ENCODE measurements at places on chromosomes 5 and 9.

DNA sequence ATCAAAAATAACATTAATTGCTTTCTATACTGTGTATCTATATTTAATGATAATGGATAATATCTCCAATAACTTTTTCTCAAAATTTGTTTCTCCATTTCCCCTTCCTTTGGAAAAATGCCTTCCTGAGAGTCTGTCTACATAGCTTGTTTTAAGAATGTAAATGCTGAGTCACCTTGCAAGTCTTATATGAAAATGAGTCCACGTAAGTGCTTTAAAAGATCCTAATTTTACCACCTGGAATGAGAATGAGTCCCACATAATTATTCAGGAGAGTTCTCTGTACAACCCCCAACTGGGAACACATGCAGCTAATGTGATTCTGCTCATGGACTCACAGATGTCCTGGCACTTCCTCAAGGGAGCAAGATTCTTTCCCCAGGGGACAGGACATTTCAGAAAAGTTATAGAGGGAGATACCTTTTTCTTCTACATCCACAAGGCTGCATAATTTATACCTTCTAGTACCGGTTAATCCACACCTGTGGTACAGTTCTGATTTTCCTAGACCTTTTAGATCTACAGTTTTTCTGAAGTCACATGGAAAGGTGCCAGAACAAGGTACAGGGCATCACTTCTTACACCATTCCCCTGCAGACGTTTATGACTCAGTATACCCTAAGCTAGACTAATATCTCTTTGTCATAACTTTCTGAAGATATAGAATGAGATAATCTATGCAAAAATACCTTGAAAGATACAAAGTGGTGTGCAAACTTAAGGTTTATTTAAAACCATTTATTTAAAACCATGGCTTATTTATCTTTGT lies 314.1 kb downstream of the CETN3 start:
- DNase-seq, result no peak

GRCh38 chr5:53019320-53019719 lies 30.2 kb downstream of the ITGA2 start:
- no peak for DNase-seq

DNA sequence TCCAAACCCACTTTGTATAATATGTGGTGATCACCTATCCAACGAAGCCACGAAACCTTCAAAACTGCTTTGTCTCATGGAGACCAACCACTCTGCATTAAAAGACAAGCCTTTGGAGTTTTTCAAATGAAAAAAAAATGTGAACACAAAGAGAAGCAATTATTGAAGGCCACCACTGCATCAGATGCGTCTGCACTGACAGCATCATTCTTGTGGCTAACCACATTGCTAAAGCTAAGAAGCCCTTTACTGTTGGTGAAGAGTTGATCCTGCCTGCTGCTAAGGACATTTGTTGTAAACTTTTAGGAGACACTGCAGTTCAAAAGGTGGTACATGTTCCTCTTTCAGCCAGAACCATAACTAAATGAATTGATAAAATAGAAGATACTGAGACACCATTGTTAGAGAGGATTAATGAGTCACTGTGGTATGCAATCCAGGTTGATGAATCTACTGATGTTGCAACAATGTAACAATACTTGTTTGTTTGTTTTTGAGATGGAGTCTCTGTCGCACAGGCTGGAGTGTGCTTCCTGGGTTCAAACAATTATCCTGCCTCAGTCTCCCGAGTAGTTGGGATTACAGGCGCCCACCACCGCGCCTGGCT lies 45.4 kb downstream of the TAF11L14 start:
- no peak for DNase-seq

- no peak for DNase-seq
These were observed at the start of gene ARID3C for GRCh38 chr9:34628656-34629490. ARID3C (minus strand) TSS chr9:34629066; CDS start chr9:34628014, 1,052 bp downstream.

GRCh38 chr9:108967916-108968315 lies 33.7 kb downstream of the ABITRAM start:
- no peak for DNase-seq

- no peak for DNase-seq
These were observed 149.3 kb upstream of the POU5F2 start for GRCh38 chr5:93890657-93891056.

DNA sequence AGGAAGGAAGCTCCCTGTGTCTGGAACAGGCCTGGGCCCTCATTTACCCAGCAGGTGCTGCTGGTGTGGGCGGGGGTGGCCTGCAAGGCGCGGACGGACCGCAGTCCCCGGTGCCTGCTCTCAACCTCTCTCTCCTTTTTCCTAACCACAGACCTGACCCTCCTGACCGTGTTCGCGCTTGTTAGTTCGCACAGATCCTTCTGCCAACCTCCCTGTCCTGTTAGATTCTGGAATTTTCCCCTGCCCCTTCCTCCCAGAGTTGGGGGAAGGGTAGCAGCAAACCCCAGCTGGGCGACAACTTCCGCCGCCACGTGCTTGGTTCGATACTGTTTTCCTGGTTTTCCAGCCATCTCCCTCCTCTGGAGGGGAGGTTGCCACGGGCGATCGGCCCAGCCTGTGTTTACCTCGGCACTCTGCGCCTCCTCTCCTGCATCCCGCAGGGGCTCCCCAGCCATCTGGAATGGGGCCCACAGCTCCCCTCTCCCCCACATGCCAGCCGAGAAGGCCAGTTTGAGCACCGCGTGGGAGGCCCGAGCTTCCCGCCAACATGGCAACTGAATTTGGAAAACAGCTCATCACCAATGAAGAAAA lies 70.8 kb upstream of the UNC5A start:
- DNase-seq, result no peak

DNA sequence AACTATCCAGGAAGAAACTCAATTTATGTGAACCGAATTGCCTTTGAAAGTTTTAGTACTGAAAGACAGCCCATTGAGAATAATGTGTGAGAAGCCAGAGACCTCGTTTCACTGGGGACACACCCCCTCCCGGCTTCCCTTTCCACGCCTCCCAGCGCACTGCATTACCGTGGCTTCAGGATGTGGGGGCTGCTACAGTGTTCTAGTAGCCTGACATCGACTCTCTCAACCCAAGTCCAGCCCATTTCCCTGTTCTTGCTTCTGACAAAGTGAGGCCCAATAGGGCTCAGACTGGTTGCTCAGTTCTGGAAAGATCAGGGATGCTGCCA lies 3.5 kb downstream of the PAX5 start:
- DNase-seq, result no peak

DNA sequence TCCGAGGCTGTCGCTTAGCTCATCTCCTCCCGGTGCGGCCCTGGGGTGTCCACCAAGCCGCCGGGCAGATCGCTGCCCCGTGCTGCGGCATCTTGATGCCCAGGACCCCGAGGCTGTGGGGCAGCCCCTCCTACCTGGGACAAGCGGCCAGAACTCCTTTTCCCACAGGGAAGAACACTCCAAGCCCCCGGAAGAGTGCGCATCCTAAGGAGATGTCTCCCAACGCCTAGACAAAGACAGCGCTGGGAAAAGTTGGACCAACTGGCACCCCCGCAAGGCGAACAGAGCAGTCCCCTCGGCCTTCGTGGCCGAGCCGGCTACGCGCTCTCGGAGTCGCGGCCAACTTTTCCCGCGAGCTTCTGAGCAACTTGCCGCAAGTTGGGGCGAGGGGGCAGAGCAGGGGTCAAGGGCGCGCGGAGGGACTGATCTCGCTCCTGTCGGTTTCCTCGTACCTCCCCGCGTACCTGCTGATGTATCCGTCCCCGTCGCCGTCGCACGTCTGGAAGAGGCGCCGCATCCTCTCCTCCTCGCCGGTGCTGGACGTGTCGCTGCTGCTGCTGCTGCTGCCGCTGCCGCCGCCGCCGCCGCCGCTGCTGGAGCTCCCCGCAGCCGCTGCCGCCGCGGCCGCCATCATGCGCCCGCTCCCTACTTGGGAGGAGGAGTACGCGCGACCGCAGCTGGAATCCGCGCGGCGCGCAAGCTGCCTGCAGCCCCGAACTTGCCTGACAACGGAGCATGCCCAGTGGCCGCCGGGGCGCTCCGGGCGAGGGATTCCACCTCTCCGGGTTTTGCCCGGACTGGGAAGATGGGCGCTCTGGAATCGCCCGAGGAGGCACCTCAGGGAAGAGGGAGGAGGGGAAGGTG lies at the start of gene MCC:
Gene MCC (minus strand): TSS at position 673 of the 864 bp plus-strand sequence.
- DNase-seq, result no peak

DNA sequence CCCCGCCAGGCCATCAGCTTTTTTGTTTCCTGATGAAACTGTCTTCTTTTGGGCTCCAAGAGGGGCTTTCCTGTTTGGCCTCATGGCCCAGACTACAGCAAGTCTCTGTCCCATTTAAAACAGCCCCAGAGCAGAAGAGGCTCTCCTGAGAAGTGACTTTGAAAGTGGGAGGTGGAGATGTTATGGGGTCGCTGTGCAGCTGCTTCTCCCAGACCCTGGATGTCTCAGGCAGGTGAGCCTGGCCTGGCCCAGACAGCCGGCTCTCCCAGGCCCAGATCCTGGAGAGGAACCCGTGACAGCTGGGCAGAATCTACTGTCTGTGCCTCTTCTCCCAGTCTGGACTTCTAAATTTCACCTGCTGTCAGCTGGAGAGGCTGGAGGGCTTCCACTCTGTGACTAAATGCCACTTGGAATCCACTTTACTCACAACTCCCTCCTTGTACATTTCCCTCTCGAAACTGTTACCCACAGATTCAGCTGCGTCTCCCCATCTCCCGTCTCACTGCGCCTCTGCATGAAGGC lies 20.6 kb downstream of the FAM78A start:
- DNase-seq, result no peak

GRCh38 chr9:16103620-16104397 lies 551.0 kb downstream of the CCDC171 start:
- no peak for DNase-seq

GRCh38 chr5:159605585-159605984 lies 275.3 kb upstream of the IL12B start:
- DNase-seq, result no peak

- DNase-seq, result no peak
These were observed 56.7 kb upstream of the MINAR2 start for GRCh38 chr5:129691220-129691619.

DNA sequence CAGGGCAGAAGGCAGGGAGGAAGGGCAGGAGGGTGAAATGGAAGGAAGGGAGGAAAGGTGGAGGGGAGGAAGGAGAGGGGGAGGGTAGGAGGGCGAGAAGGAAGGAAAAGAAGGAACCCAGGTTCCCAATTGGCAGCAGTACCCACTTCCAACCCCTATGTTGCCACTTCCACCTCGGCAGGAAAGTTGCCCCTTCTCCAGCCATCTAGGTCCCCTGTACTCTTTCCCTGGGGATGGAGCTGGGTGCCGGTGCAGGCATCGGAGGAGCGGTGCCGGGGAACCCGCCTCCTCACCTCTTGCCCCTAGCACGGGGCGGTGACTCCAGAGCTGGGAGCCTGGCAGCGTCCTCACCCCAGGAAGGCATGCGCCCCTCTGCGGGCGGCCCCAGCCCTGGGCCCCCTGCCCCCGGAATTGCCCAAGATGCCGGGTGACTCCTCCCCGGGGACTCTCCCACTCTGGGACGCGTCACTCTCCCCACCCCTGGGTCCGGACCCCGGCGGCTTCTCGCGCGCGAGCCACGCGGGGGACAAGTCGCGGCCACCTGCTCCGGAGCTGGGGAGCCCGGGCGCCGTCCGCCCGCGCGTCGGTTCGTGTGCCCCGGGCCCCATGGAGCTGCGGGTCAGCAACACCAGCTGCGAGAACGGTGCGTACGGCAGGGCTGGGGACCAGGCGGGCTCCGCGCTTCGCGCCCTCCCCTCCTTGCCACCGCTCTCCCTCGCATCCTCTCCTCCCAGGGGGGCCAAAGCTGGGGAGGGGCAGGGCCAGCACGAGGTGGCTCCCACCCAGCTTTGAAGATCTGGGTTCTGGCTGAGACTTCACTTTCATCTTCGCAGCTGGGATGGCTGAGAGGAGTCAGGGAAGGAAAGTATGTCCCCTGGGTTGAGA lies at the start of gene NIPAL4:
Gene NIPAL4 (plus strand): TSS at position 499 of the 885 bp plus-strand sequence. CDS start 108 bp downstream, at position 607.
- DNase-seq, result peak; percentile 32

- no peak for DNase-seq
These were observed 112.1 kb downstream of the NUDT12 start for GRCh38 chr5:103450333-103451061.

- no peak for DNase-seq
These were observed 3.1 kb upstream of the CATSPER3 start for GRCh38 chr5:134964359-134965270.

- no peak for DNase-seq
These were observed 161.3 kb upstream of the OTULINL start for GRCh38 chr5:14420101-14420811.

DNA sequence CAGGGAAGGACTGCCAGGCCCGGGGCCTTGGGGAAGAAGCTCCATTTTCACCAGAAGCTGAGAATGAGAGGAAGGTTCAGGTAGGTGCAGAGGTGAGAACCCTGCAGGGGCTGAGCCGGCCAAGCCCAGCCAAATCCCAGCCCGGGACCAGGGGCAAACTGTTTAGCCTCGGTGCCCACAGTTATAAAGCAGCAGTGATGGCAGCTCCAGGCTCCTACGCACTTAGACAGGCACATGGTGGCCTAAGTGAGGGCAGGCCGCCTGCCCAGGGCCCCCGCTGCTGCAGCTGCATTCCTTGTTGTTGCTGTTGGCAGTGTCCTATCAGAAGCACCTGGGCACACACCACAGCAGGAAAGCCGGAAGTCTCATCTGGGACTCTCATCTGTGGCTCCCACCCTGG lies 159.9 kb upstream of the FOXD4L5 start:
- no peak for DNase-seq

DNA sequence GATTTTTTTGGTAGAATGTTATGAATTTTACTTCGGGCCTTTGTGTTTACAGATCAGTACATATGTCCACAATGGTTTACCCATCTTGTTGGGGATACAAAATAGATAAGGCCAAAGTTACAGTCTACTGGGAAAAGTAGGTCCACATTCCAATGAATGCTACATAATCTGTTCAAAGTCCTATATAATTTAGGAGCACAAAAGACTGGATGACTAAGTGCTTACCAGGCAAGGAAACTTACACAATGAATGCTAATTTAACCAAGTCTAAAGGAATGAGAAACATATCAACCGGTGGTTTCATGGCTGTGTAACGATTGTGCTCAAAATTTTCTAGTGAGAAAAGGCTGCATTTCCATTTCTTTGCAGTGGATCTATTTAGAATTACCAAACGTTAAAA lies 97.4 kb upstream of the TRPM3 start:
- no peak for DNase-seq

- DNase-seq, result no peak
These were observed 164.2 kb upstream of the PTGER4 start for GRCh38 chr5:40515476-40515875.

DNA sequence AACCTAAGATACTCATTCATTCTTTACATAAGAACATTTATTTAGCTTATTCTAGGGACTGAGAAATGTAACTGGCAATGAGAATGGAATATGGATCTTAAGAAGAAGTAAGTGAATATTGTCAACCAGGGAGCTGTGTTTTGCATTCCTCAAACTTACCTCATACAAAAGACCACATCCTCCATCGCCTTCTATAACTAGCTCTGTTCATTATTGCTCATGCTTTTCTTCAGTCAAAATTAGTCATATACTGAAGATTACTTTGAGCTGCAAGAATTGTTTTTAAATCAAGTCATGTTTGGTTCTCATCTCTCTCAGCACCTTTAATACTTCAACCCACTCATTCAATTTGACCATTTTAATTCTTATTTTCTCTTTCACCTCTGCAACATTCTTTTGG lies 140.3 kb upstream of the RASA1 start:
- DNase-seq, result no peak

- no peak for DNase-seq
These were observed 210.8 kb upstream of the SMARCA2 start for GRCh38 chr9:1804128-1804865.

- DNase-seq, result no peak
These were observed 30.8 kb upstream of the ACOT12 start for GRCh38 chr5:81424728-81425127.
